ENCODE measurements at places on chromosomes 5 and 9. TPM values are rescaled to one million over a fixed set of nuclear protein-coding genes. Genes with fewer than 3 reads are reported as not detected.

GRCh38 chr5:150789943-150790611, 11.5 kb downstream of the SMIM3 start:
- no peak for DNase-seq

- DNase-seq: no peak
Observed at GRCh38 chr5:52895572-52896413, 93.4 kb upstream of the ITGA2 start.

- no peak for DNase-seq
Observed at GRCh38 chr5:115325296-115325959, 29.0 kb upstream of the CCDC112 start.

- DNase-seq: no peak
Observed at GRCh38 chr5:87340716-87341115, 72.0 kb downstream of the CCNH start.

The HNRNPA0 gene
- 14.2 TPM for total RNA-seq

GRCh38 chr9:135377431-135377830, 102.2 kb upstream of the PPP1R26 start:
- DNase-seq: no peak

GRCh38 chr5:41925555-41925951, 472 bp downstream of the FBXO4 start:
- peak; percentile 31 for DNase-seq

GRCh38 chr5:65978251-65978650, 51.9 kb downstream of the ERBIN start:
- no peak for DNase-seq

The CCDC183 gene
- total RNA-seq: 0.99 TPM

The GARIN3 gene
- total RNA-seq: not detected

DNA sequence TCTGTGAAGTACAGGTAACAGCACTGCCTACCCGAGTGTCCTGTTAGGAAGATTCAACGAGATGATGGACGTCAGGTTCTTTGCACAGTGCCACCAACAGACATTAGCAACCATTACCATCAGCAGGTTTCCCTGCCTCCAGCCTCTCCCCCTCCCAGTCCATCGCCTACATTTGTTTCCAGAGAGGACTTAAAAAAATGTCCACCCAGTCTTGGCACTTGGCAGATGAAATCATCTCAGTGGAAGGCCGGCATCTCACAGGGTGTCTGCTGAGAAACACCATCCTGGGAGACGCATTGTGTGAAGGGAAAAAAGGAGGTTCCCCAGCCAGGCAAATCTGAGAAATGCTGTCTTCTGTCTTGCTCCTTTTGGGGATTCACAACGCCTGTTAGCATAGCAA, 58.2 kb downstream of the CRB2 start:
- DNase-seq: no peak

GRCh38 chr5:122200865-122201264, 71.5 kb downstream of the ZNF474 start:
- DNase-seq: no peak

- DNase-seq: no peak
Observed at GRCh38 chr9:106934442-106935238, 71.7 kb downstream of the ZNF462 start.

The PCDHB13 gene
- 3.6 TPM for total RNA-seq

- DNase-seq: no peak
Observed at GRCh38 chr5:83559118-83559785, 87.7 kb downstream of the VCAN start.

GRCh38 chr9:93096131-93096802, at the start of gene CARD19:
Gene CARD19 (plus strand): TSS chr9:93096217. CDS start chr9:93096346, 129 bp downstream.
- DNase-seq: peak; percentile 66

GRCh38 chr9:133795049-133795448, 56.9 kb upstream of the SARDH start:
- no peak for DNase-seq

The TAF11L10 gene
- not detected for total RNA-seq

DNA sequence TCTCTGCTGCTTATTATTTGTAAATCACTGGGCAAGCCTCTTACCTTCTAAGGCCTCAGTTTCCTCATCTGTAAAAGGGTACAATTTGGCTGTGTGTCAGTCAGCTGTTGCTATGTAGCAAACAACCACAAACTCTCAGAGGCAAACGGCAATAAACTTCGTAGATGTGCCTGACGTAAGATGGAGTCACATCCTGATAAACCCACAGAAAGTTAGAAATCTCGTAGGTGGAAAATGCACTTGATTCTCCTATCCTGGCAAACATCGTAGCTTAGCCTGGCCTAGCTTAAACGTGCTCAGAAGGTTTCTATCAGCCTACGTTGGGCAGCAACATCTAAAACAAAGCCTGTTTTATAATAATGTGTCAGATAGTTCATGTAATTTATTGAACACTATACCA, 35.0 kb upstream of the UNC5A start:
- DNase-seq: no peak

GRCh38 chr5:23147625-23148024, 294.5 kb upstream of the CDH12 start:
- DNase-seq: no peak

The LSM11 gene
- 2.1 TPM for total RNA-seq

The NDOR1 gene
- 9.6 TPM for total RNA-seq

The PCDHGA8 gene
- 4.7 TPM for total RNA-seq

The PCDHA1 gene
- total RNA-seq: 0.08 TPM

- DNase-seq: no peak
Observed at GRCh38 chr5:115330830-115331229, 34.4 kb upstream of the CCDC112 start.

GRCh38 chr5:17203329-17204132, 13.9 kb upstream of the BASP1 start:
- no peak for DNase-seq

DNA sequence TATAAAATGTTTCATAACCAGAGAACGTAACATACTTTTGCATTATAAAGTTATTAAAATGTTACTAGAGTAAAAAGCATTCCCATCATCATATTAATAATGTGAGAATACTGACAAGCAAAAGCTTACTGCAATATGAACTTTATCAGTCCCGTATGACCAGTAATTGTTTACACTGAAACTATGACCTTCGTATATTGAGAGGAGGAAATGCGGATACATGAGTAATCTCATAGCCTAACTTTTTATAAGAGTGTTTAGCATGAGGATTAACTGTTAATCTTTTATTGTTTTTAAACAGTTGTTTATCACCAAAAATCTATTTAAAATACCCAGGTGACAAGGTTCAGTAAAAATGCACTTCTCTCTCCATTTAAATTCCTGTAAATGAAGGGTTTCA, 272.4 kb downstream of the SLF1 start:
- no peak for DNase-seq

The KIF12 gene
- not detected for total RNA-seq

DNA sequence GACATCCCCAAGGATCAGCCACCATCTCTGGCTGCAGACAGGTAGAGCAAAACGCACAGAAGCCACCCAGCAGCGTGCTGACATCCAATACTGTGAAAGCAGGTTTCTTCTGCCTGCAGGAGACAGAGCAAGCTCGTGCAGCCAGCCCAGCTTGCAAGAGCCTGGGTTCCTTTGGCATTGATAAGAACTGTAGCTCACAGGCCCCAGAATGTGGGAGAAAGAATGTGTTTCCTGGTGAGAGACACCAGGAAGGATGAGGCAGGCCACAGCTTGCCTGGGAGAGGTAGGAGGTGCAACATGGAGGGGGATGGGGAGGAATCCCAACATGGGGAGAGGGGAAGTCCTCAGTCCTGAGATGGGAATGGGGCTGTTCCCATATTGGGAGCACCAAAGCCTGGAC, 34.0 kb upstream of the ARAP3 start:
- DNase-seq: no peak

GRCh38 chr9:137075275-137075775, 2.0 kb upstream of the UAP1L1 start:
- no peak for DNase-seq

- DNase-seq: no peak
Observed at GRCh38 chr5:150044329-150044681, 42.0 kb downstream of the CSF1R start.

- no peak for DNase-seq
Observed at GRCh38 chr9:113461285-113461684, 2.2 kb upstream of the RGS3 start.

The TMEM174 gene
- not detected for total RNA-seq

The AFAP1L1 gene
- 30.4 TPM for total RNA-seq

Measured in heart left ventricle (tissue), 16 donors.